Astrocyte (in vitro differentiated cells and primary cell): ENCODE measurements at places on chromosomes 5 and 9. TPM values are rescaled to one million over a fixed set of nuclear protein-coding genes. Genes with fewer than 3 reads are reported as not detected.

The ERCC8 gene
- 11.8 and 13.1 TPM in 2 replicates for total RNA-seq

DNA sequence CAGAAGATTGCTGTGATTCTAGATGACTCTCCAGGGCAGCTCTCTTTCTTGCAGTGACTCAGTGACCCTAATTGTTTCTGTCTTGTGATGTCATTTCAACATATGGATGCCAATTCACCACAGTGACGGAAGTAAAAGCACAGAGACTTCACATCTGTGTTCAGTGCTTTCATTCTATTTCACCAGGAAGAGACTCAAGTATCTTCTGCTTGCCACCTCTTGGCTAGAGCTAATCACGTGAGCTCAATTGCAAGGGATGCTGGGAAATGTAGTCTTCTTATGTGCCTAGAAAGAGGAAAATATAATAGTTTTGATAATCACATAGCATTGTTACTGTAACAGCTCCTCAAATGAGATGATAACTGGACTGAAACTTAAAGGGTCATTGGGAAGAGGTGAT lies 453.3 kb upstream of the KLF4 start:
- DNase-seq = no peak

DNA sequence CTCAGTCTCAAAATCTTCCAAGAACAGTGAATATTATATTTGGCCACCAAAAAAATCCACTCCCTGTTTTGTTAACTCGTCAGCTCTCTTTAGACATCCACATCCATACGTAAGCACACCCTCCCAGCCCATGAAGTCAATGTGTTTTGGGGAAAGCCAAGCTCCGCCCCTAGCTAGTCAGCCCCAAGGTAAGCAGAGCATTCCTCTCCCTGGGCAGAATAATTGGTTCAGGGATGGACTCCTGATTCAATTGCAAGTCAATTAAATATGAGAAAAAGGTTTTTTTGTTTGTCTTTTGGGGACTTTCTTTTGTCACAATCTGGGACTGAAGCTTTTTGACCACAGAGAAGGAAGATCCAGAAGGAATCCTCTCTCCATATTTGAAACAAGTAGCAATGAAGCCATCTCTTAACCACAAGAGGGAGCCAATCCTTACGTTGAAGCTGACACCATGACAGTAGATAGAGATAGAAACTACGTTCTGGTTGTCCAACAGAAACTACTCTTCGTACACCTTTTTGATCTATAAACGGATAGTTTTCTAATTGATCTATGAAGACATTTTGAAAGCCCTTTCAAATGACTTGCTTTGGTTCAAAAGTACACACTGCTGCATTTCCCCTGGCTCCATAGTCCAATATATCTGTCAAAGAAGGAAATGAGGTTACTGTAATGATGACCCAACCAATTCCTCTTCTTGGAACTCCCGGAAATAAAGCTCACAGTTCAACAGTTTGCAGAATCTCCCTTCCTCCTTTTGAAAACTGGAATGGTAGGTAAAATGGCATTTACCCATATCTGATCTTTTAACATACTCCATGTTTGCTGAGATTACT lies 166.4 kb downstream of the TLE1 start:
- peak; percentile 42 for DNase-seq

- DNase-seq = peak; percentile 98
Observed at GRCh38 chr9:107020040-107020530, 157.1 kb downstream of the ZNF462 start.

DNA sequence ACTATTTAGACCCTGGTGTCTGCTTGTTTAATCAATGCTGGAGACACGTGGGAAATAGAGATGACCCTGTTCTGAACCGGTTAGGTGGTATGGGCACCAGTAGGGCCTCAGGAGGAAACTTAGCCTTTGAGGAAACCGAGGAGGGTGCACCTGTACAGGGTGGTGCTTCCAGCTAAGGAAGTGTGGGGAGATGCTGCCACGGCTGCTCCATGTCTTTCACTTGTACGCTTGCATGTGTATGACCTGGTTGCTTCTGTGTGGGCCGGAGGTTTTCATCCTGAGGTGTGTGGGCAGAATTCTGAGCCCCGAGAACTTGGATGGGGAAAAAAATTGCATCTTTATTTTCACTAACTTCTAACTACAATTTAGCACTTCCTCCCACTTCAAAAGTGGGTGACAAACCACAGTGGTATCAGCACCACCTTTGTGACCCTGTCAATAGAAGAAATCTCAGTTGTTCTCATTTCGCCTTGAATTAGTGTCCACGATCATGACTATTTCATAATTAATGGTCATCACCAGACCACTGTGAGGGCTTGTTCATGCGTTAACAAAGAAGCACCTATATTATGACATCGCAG lies 99.8 kb upstream of the SPATA31C2 start:
- DNase-seq = no peak

- DNase-seq = peak; percentile 35
Observed at GRCh38 chr9:83920469-83920926, 734 bp downstream of the KIF27 start.

DNA sequence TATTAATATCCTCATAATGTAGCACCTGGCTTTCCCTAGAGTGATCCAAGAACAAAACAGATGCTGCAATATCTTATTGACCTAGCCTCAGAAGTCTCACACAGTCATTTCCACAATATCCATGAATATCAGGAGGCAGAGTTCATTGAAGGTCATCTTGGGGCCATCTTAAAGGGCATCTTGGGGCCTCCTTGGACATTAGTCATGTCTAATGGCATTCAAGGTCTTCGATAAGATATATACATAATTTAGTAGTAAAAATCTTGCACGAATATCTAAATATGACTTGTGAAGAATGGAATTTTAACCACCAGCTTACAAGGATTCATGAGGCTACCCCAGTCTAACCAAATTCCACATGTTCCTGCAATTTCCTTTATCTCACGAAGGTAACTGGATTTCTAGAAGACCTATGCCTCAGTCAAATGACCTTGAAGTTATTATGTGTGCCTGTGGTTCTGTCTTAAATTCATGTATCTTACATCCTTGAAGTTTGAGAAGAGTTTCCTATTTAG lies 163.6 kb upstream of the SPEF2 start:
- no peak for DNase-seq

The HRH2 gene
- 1.7 and 1.9 TPM in 2 replicates for total RNA-seq

DNA sequence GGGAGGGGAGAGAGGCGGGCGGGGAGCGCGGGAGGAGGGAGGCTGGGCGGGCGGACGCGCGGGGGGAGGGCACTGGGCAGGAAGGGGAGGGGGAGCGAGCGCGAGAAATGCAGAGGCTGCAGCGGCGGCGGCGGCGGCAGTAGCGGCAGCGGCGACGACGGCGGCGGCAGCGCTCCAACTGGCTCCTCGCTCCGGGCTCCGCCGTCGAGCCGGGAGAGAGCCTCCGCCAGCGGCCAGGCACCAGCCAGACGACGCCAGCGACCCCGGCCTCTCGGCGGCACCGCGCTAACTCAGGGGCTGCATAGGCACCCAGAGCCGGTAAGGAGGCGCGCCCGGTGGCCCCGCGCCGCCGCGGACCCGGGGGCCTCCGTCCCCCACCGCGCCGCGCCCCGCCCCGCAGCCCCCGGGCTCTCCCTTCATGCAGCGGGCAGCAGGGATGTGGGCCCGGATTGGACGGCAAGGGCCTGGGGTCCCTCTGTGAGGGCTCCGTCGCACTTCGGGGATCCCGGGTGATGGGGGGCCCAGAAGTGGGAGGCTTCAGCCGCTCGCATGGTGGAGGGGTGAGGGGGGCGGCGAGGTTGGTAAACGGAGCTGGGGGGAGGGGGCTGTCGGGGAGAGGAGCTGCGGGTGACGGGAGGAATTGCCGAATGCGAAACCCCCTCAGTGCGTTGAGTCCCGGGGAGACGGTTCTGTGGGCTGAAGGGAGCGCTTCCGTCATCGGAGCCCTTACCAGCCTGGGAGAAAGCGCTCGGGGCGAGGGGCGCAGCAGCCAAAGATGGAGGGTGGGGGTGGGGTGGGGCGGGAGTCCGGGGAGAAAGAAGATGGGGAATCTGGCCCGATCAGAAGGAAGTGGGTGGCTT lies at the start of gene BASP1:
Gene BASP1, plus strand, starts transcription at position 139 of the 860 bp plus-strand sequence. CDS start 57,586 bp downstream, outside the sequence.
- DNase-seq = peak; percentile 68

The ZNF366 gene
- not detected in 2 replicates for total RNA-seq

DNA sequence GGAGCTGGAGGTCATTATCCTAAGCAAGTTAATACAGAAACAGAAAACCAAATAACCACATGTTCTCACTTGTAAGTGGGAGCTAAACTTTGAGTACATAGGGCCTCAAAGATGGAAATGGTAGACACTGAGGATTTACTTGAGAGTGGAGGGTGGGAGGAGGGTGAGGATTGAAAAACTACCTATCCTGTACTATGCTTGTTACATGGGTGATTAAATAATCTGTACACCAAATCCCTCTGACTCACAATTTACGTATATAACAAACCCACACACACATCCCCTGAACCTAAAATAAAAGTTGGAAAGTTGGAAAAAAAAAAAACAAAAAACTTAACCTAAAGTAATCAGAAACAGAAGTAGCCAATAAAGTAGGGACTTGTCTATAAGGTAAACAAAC lies 48.8 kb upstream of the LARP1 start:
- no peak for DNase-seq

The GABRA1 gene
- total RNA-seq = 0.32 and 0.41 TPM in 2 replicates
